AG08395 (cell line): ENCODE measurements at places on chromosomes 3 and 15.

- no peak for DNase-seq
These were observed 2.3 kb downstream of the FLNB start for GRCh38 chr3:58010562-58010961.

DNA sequence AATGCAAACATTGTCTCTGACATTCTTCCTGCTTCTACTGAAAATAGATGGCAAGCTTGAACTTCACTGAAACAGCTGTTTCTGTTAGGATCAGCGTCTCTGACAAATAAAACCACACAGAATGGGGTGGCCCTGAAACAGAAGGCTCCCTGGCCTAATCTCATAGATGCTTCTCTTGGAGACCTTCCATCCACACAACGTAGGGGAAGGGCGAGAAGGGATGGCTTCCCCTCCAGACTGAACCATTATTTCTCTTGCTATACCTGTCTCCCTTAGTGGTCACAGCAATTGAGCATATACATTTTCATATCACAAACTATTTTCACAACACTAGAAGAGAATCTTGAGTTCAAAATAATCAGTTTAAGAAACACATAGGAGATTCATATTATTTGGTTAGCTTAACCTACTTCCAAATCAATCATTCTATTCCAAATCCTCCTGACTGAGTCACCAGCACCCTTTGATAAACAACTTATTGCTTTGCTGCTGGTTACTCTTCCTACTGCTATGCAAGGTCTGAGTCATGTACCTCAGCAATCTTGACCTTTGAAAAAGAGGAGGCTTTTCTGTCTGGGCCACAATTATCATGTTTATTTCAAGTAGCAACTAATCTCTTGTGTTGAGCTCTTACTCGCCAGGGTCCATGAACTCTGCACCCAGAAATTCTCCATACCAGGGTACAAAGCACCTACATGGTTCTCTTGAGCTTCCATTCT is 45.5 kb downstream of the CBLB start:
- DNase-seq: peak; percentile 82

- no peak for DNase-seq
These were observed 75.5 kb downstream of the TOP2B start for GRCh38 chr3:25589104-25589782.

GRCh38 chr15:98439523-98439942 is 208.8 kb upstream of the IGF1R start:
- DNase-seq: no peak

GRCh38 chr15:95059346-95059905 is 828.1 kb downstream of the MCTP2 start:
- DNase-seq: no peak

GRCh38 chr15:48842501-48842900 is 31.6 kb upstream of the CEP152 start:
- DNase-seq: no peak

DNA sequence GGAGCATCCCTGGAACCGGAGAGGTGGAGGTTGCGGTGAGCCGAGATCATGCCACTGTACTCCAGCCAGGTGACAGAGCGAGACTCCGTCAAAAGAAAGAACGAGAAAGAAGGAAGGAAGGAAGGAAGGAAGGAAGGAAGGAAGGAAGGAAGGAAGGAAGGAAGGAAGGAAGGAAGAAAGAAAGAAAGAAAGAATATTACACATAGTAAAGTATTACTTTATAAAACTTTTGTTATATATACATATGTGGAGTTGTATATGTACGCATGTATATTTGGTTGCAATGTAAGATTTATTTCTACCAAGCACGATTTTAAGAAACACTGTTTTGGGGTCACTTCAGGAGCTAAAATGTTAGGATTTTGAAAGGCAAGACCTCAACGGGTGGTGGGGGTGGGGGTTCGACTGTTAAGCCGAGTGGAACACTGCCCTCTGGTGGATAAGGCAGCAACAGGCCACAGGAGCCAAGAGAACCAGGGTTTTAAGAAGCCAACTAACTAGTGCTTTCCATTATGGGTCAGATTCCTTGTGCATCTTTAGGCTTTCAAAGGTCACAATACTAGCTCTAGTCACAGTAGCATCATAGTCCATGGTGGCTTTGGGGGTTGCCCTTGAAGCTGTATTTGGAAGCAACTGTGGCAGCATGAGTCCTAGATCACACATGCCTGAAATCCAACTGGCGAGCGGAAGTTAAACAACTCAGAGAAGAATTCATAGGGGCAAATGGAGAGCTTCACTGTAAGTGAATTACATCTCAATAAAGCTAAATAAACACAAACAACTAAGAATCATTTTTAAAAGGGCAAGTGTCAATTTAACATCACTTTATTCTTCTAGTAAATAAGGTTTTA is 22.5 kb downstream of the GLB1 start:
- DNase-seq: peak; percentile 85

- no peak for DNase-seq
These were observed 1036.5 kb downstream of the ROBO2 start for GRCh38 chr3:78076379-78076778.

- DNase-seq: no peak
These were observed 41.6 kb upstream of the BDH1 start for GRCh38 chr3:197597335-197597734.

DNA sequence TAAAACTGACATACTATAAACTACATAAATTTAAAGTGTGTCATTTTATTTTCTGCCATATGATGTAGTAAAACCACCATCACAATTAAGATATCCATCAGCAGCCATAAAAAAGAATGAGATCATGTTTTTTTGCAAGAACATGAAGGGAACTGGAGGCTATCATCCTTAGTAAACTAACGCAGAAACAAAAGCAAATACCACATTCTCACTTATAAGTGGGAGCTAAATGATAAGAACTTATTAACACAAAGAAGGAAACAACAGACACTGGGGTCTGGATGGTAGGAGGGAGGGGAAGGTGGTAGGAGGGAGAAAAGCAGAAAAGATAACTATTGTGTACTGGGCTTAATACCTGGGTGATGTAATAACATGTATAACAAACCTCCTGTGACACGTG is 24.6 kb downstream of the CCDC14 start:
- no peak for DNase-seq

- no peak for DNase-seq
These were observed 151.8 kb upstream of the CADM2 start for GRCh38 chr3:84806958-84807357.

- no peak for DNase-seq
These were observed 145.1 kb upstream of the THRB start for GRCh38 chr3:24639481-24640329.

DNA sequence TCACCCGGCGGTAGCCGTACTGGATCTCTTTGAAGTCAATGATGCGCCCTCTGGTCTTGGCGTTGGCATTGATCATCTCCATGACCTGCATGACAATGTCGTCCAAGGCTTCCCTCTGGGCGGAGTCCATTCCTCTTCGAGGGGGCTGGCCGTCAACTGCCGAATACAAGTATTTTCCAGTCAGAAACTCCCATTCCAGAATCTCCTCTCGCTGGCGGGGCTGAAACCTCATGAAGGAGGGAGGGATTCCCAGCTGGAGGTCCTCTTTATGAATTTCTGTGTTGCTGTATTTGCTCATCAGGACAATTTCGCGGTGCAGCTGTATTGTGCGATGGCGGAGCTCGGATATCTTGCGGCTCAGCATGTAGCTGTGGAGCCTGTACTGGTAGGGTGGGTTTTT is 73.4 kb downstream of the CHSY1 start:
- no peak for DNase-seq

DNA sequence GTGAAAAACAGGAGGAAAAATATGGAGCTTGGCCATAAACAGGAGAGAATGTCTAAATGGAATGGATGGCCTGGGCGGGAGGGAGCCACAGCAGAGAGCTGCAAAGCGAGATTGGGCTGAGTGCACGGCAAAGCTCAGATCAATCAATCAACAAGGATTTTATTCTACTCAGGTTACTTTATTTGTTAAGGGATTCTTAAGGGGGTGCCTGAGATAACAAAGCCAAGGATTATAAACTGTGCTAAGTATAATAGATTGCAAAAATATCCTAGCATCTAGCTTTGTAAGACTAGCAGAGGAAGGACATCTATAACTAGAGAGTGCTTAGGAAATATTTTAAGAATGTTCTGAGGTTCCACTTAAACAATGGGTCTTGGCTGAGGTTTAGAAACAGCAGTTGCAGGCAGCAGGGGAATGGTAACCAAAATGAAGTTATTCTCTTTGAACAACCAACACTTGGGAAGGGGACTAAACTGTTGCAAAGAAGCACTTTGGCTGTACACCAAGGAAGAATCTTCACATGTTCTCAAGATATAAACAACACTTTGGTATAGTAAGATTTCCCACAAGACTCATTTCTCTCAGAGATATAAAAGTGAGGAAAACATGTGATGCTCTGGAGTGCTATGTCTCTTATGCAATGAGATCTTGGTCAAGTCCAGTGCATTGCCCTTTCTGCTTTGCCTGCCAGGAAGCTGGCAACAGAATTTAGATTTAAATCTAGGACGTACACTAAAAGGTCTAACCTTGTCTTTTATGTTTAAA is 35.5 kb downstream of the TMEM212 start:
- DNase-seq: peak; percentile 32

DNA sequence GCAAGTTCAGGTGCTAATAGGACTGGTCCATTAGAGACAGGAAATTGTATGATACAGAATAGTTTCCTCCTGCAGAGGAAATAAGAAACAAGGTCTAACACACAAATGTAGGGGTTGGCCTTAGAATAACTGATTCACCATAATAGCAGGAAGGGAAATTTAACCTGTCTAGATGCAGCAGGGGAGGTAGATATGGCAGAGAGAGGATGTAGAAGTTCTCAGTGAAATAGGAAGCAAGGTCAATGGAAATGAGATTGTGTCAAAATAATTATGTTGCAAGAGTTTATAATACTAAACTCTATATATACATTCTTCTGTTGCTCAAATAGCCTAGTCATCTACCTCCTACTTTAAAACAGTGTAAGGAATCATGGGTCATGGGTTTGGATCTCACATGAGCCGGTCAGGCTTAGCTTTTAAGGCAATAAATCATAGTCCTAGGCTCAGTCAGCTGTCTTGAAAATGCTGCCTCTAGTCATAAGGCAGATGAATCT is 17.0 kb downstream of the BCL2A1 start:
- no peak for DNase-seq

DNA sequence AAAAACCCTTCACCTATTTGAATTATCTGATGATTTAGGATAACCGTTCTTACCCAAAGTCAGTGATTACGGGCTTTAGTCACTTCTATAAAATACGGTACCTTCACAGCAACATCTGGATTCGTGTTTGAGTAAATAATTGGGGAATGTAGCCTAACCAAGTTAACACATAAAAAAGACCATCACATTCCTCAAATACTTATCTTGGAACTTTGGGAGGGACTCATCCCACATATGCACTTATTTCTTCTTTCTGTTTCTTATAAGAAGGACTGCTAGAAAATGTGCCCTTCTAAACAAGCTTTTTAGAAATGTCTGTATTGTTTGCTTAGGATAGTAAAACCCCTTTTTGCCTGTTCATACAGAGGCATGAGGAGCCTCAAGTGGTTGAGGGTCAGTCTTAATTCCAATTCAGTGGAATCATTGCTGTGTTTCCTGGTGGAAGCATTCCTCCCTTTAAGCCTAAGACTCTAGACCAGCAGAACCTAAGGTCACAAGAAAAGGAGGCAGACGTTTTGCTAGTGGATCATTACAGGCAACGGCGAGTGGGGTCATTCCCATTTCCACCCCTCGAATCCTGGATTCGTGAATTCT is 67.5 kb downstream of the TMEM44 start:
- peak; percentile 67 for DNase-seq

- no peak for DNase-seq
These were observed 108.5 kb downstream of the APBA2 start for GRCh38 chr15:28994142-28994830.

GRCh38 chr3:126859415-126860246 is 123.3 kb upstream of the PLXNA1 start:
- no peak for DNase-seq

DNA sequence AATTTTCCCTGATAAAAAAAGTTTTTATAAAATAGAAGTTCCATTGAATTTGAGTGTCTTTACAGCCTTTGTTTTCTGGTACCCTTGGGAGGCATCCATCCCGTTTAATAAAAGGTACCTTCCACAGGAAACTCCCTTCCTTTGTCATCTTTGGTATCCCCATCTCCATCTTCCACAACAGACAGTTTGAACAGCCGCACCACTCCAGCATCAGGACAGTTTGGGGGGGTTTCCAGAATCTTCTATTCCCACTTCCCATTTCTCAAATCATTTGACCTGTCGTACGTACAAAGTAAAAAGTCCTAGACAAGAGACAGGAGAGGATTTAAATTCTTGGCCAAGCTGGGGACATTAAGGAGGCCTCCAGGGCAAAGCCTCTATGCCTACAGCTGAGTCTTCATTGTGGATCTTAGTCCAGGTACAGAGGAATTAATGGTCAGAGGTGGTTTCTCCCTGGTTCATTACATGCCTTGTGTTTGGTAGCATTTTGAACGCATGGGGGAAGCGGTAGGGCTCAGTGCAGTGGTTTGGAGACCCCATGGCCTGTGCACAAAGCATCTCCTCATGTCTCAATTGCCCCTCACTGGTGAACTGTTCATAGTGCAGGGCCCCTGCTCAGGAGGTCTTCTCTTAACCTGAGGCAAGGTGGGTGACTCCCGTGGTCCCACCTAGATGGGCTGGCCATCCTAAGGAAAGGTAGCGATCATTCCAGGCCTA is 19.4 kb upstream of the BCL2A1 start:
- DNase-seq: no peak

DNA sequence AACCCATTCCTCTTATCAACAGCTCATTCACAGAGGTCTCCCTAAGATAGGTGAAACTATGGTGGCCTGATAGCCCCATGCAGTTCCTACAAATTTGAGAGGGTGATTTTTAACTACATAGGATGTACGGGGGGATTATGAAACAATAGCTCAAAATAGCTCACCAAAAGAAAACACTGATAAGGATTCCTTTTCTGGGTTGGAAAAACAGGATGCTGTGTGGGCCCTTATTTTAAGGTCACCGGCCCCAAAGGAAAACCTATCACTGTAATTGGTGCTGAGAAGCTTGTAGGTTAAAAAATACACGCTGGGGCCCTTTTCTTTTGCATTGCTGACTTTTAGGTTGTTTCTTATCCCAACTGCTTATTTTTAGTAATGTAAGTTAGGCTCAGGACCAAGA is 627.4 kb downstream of the MAGI1 start:
- DNase-seq: no peak

DNA sequence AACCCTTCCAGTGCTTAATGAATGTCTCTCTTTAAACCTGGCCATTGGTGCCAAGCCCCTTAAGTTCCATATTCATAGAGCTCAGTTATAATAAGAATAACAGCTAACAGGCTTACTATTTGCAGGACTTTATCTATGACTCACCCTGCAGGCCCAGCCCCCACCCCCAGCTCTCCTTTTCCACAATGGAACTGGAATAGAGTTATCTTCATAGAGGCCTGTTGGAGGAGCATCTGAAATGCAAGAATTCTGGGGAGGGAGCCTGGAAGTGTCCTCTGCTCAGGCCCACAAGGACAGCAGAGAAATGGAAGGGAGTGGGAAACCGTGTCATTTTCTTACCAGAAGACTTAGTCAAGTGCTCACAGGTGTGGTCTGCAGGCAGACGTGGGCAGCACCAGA is 52.8 kb downstream of the SEMA5B start:
- peak; percentile 26 for DNase-seq

DNA sequence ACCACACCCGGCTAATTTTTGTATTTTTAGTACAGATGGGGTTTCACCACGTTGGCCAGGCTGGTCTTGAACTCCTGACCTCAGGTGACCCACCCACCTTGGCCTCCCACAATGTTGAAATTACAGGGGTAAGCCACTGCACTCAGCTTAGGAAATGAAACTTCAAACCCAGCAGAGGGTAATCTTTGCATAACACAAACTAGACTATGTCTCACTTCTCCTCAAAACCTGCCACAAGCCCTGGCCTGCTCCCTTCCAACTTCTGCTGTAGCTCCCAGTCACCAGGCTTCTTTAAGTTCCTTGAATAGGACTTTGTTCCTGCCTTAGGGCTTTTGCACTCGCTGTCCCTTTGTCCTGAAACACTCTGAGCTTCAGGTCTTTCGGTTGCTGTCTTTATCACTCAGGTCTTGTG is 39.2 kb upstream of the SEMA4B start:
- DNase-seq: no peak
